ENCODE measurements at places on chromosomes 4 and X. TPM values are rescaled to one million over a fixed set of nuclear protein-coding genes. Genes with fewer than 3 reads are reported as not detected.

The TLR6 gene
- total RNA-seq: 4.8 TPM

The ADH7 gene
- total RNA-seq: not detected

The GPR143 gene
- total RNA-seq: not detected

DNA sequence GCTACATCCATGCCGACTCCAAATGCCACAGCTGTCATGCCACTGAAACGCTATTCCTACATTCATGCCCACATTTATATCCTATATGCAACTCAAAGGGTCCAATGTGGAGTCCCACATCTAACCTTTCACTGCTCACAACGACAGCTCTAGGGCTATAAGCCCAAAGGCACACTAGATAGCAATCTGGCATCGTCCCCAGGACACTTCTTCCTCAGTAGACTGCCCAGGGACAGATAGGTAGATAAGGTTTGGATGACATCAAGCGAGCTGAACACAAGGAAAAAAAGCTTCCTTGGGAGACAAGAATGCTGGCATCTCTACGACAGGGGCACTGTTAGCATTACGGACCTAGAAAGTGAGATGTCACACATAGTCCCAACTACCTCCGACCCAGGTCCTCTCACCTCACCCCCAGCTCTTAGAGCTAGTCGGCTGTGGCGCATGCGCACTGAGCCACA is 685 bp downstream of the RAB9B start:
- peaks cover 3% of the 10 kb centered on the region for H3K4me1 ChIP-seq
- no peaks in the 10 kb centered on the region for H3K36me3 ChIP-seq
- peak; percentile 62 for DNase-seq

- H3K4me1 ChIP-seq: peaks cover 2% of the 10 kb centered on the region
- no peak overlapping the region for H3K27ac ChIP-seq
- no peak overlapping the region for H3K4me3 ChIP-seq
- H3K27me3 ChIP-seq: peaks cover under 1% of the 10 kb centered on the region
- H3K36me3 ChIP-seq: no peaks in the 10 kb centered on the region
These were observed 148.0 kb upstream of the JADE1 start for GRCh38 chr4:128661479-128661878.

GRCh38 chr4:24245491-24245820 is 338.9 kb downstream of the DHX15 start:
- no peaks in the 10 kb centered on the region for H3K27me3 ChIP-seq
- H3K4me3 ChIP-seq: no peak overlapping the region
- H3K27ac ChIP-seq: no peak overlapping the region
- H3K36me3 ChIP-seq: no peaks in the 10 kb centered on the region
- DNase-seq: no peak

DNA sequence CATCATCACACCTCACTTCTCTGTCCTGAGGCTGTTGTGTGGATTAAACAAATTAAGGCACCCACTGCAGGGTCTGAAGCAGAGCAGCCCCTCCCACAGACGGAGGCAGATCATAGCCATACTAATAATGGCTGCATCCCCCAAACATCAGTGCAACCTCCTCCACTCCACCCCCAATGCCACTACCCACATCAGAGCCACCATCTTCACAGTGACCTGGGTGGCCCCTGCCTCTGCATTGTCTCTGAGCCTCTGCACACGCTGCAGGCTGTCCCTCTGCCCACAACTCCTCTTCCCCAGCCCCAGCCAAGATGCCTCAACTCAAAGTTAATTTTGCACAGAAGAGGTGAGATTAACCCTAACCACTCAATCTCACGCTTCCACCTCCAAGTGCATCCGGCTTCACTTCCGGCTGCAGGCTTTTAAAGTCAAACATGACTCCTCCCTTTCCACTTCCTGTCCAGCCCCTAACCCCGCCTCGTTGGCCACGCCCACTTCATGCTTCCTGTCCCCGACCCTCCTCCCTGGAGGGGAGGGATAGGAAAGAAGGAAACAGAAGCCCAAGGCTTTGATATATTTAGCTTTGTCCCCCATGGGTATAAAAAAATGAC is 22.7 kb downstream of the JAKMIP1 start:
- peaks cover 2% of the 10 kb centered on the region for H3K27me3 ChIP-seq
- H3K27ac ChIP-seq: peak overlapping the region; percentile 81
- H3K4me3 ChIP-seq: no peak overlapping the region
- DNase-seq: peak; percentile 64
- H3K36me3 ChIP-seq: peaks cover 15% of the 10 kb centered on the region
- peaks cover 49% of the 10 kb centered on the region for H3K4me1 ChIP-seq

GRCh38 chr4:128517739-128518510 is 230.3 kb upstream of the PGRMC2 start:
- H3K4me1 ChIP-seq: peaks cover 9% of the 10 kb centered on the region
- H3K4me3 ChIP-seq: no peak overlapping the region
- H3K27me3 ChIP-seq: no peaks in the 10 kb centered on the region
- DNase-seq: no peak

- peaks cover 84% of the 10 kb centered on the region for H3K4me1 ChIP-seq
- peak overlapping the region; percentile 81 for H3K4me3 ChIP-seq
- peaks cover 45% of the 10 kb centered on the region for H3K36me3 ChIP-seq
- no peak for DNase-seq
- no peaks in the 10 kb centered on the region for H3K27me3 ChIP-seq
These were observed 58.7 kb downstream of the LEF1 start for GRCh38 chr4:108109997-108110416.

The XAGE1A gene
- not detected for total RNA-seq

DNA sequence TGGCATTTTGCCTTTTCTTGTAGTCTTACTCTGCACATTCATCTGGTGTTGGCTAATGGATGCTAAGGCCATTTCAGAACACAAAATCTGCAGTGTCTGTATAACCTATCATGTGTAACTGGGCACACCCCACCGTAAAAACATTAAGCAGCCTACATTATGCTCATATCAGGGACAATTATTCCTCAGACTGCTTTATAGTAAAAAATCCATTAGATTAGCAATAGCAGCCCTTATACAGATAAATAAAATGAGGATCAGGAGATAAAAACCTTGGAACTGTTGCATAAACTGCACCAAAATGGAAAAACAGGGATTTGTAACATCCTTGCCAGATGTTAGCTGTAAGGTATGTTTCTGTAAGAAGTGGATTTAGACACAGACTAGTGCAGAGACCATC is 288.8 kb downstream of the HS3ST1 start:
- no peak overlapping the region for H3K4me3 ChIP-seq
- H3K4me1 ChIP-seq: no peaks in the 10 kb centered on the region
- no peak overlapping the region for H3K27ac ChIP-seq
- H3K36me3 ChIP-seq: no peaks in the 10 kb centered on the region
- peaks cover 2% of the 10 kb centered on the region for H3K27me3 ChIP-seq
- DNase-seq: no peak

- peaks cover 6% of the 10 kb centered on the region for H3K4me1 ChIP-seq
- peak; percentile 59 for DNase-seq
- H3K27me3 ChIP-seq: peaks cover 73% of the 10 kb centered on the region
- H3K36me3 ChIP-seq: no peaks in the 10 kb centered on the region
- no peak within 1 kb of the TSS for H3K27ac ChIP-seq
- peak within 1 kb of the TSS; percentile 80 for H3K4me3 ChIP-seq
These were observed at the start of gene FAM47E for GRCh38 chr4:76251441-76252270. Gene FAM47E (plus strand): TSS chr4:76251721. CDS start chr4:76251747, 26 bp downstream.

GRCh38 chr4:111883557-111883999 is 261.7 kb upstream of the FAM241A start:
- no peaks in the 10 kb centered on the region for H3K27me3 ChIP-seq
- no peaks in the 10 kb centered on the region for H3K4me1 ChIP-seq
- no peaks in the 10 kb centered on the region for H3K36me3 ChIP-seq
- no peak overlapping the region for H3K4me3 ChIP-seq

DNA sequence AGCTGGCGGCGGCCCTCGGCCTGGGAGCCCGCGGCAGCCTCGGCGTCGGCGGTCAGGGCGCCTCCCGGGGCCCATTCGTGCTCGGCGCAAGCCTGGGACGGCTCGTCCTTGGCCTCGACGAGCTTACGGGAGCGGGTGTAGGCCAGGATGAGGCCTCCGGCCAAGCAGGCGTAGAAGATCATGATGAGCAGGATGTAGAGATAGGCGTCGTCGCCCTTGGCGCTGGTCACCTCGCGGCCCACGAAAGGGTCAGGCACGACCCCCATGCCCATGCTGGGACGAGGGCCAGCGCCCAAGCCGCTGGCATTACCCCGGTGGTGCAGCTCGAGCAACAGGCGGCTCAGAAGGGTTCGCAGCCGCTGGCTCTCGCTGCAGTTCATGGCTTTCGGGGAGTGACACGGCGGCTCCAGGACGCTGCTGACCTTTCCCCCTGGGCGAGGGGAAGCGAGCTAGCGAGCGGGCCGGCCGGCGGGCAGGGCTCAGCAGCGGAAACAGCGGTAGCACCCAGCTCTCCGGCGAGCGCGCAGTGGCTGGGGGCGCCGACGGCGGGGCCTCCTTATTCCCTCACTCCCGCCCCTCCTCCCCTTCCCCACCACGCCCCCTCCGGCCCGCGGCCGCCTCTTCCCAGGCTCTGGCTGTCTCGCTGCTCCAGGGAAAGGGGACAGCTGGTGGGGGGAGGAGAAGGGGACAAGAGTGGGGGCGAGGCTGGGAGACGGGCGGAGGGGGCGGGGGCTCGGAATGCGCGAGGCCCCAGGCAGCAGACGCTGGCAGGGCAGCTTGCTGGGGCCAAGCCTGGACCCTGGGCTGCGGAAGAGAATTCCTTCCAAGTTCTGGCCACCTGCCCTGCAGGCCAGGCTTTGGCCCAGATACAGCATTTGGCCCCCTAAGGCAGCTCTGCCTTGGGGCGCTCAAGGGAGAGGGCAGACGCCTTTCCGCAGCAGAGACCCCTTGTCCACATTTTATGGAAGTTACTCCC is at the start of gene KCNE5:
Gene KCNE5 (minus strand): TSS at position 532 of the 976 bp plus-strand sequence. CDS start 152 bp downstream, at position 380.
- no peak within 1 kb of the TSS for H3K4me3 ChIP-seq
- peaks cover 8% of the 10 kb centered on the region for H3K36me3 ChIP-seq
- H3K27me3 ChIP-seq: no peaks in the 10 kb centered on the region
- H3K27ac ChIP-seq: no peak within 1 kb of the TSS
- H3K4me1 ChIP-seq: peaks cover 4% of the 10 kb centered on the region

The CXCL1 gene
- total RNA-seq: not detected

- DNase-seq: no peak
- peak overlapping the region; percentile 78 for H3K4me3 ChIP-seq
- H3K36me3 ChIP-seq: peaks cover 6% of the 10 kb centered on the region
- H3K27me3 ChIP-seq: no peaks in the 10 kb centered on the region
These were observed 1.3 kb upstream of the UBL4A start for GRCh38 chrX:154487518-154488290.

- DNase-seq: no peak
- no peak overlapping the region for H3K4me3 ChIP-seq
- no peak overlapping the region for H3K27ac ChIP-seq
- H3K36me3 ChIP-seq: no peaks in the 10 kb centered on the region
- H3K4me1 ChIP-seq: no peaks in the 10 kb centered on the region
These were observed 23.4 kb upstream of the STBD1 start for GRCh38 chr4:76282941-76283689.

- H3K4me1 ChIP-seq: no peaks in the 10 kb centered on the region
- peaks cover 13% of the 10 kb centered on the region for H3K27me3 ChIP-seq
- no peak overlapping the region for H3K4me3 ChIP-seq
- no peak overlapping the region for H3K27ac ChIP-seq
- H3K36me3 ChIP-seq: no peaks in the 10 kb centered on the region
These were observed 90.7 kb downstream of the CDS1 start for GRCh38 chr4:84673475-84674240.

The NSG1 gene
- 39.7 TPM for total RNA-seq

The FAAH2 gene
- total RNA-seq: 5.5 TPM

- no peaks in the 10 kb centered on the region for H3K27me3 ChIP-seq
- no peak overlapping the region for H3K27ac ChIP-seq
- peaks cover 8% of the 10 kb centered on the region for H3K36me3 ChIP-seq
- H3K4me1 ChIP-seq: peaks cover 2% of the 10 kb centered on the region
- DNase-seq: no peak
- no peak overlapping the region for H3K4me3 ChIP-seq
These were observed 160.5 kb downstream of the RASL11B start for GRCh38 chr4:53022513-53023100.

GRCh38 chr4:102031406-102031805 is 240.9 kb downstream of the BANK1 start:
- no peak for DNase-seq
- H3K27me3 ChIP-seq: no peaks in the 10 kb centered on the region
- no peak overlapping the region for H3K27ac ChIP-seq
- no peaks in the 10 kb centered on the region for H3K36me3 ChIP-seq

DNA sequence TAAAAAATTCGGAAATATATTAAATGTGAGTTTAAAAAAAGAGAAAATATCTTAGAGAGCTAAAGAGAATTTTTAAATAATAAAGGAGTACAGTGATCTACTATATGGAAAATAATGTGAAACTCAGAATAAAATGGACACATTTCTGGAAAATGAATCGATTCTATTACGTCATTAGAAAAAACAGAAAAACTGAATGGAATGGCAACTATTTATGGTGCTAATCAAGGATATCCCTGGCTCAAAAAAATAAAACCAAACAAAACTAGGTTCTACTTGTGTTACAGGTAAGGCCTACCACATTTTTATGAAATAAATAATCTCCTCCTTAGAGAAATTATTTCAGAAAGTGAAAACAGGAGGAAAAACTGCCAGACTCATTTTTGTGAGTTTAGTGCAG is 5.5 kb upstream of the SLC7A11 start:
- DNase-seq: no peak
- peaks cover 10% of the 10 kb centered on the region for H3K27me3 ChIP-seq
- no peak overlapping the region for H3K27ac ChIP-seq
- H3K4me3 ChIP-seq: no peak overlapping the region
- peaks cover 2% of the 10 kb centered on the region for H3K4me1 ChIP-seq
- no peaks in the 10 kb centered on the region for H3K36me3 ChIP-seq

The CYP2U1 gene
- total RNA-seq: 5.4 TPM

The TLL1 gene
- total RNA-seq: not detected

The ZNF157 gene
- 1.1 TPM for total RNA-seq

The SLC2A9 gene
- total RNA-seq: 1.6 TPM

The TRIM60 gene
- not detected for total RNA-seq

- H3K4me1 ChIP-seq: peaks cover 1% of the 10 kb centered on the region
- H3K27ac ChIP-seq: no peak overlapping the region
- no peak overlapping the region for H3K4me3 ChIP-seq
- no peaks in the 10 kb centered on the region for H3K27me3 ChIP-seq
- DNase-seq: no peak
- peaks cover 2% of the 10 kb centered on the region for H3K36me3 ChIP-seq
These were observed 31.5 kb upstream of the IL21 start for GRCh38 chr4:122652379-122652778.

GRCh38 chrX:138853936-138854335 is 142.4 kb upstream of the FGF13 start:
- no peaks in the 10 kb centered on the region for H3K4me1 ChIP-seq
- no peaks in the 10 kb centered on the region for H3K27me3 ChIP-seq
- H3K4me3 ChIP-seq: no peak overlapping the region
- H3K27ac ChIP-seq: no peak overlapping the region
- no peak for DNase-seq
- no peaks in the 10 kb centered on the region for H3K36me3 ChIP-seq

DNA sequence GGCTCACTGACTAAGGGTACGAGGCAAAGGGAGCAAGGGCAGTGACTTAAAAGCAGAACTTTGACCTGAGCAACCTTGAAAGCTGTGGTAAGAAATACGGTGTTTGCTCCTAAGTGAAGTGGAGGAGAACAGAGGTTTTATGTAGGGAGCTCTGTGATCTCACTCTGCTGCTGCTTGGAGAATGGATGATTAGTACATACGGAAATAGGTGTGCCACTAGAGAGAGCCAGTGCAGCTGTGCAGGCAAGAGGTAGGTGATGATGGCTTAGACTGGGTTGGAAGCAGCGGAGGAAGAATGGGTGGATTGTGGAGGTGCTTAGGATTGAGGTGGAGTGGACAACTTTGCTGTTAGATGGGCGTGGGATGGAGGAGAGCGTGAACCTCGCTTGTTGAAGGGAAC is 85.0 kb downstream of the FAM193A start:
- H3K27ac ChIP-seq: no peak overlapping the region
- H3K4me3 ChIP-seq: no peak overlapping the region
- H3K27me3 ChIP-seq: no peaks in the 10 kb centered on the region
- peaks cover 4% of the 10 kb centered on the region for H3K4me1 ChIP-seq
- no peak for DNase-seq
- H3K36me3 ChIP-seq: no peaks in the 10 kb centered on the region

GRCh38 chr4:75566911-75567310 is 11.0 kb downstream of the ODAPH start:
- peaks cover 17% of the 10 kb centered on the region for H3K27me3 ChIP-seq
- peaks cover 4% of the 10 kb centered on the region for H3K4me1 ChIP-seq
- no peaks in the 10 kb centered on the region for H3K36me3 ChIP-seq
- H3K4me3 ChIP-seq: no peak overlapping the region

The LEF1 gene
- 281 TPM for total RNA-seq
